Activated CD4-positive, alpha-beta T cell treated with anti-CD3 and anti-CD28 coated beads for 48 hours (primary cell): ENCODE measurements at places on chromosomes 12 and 14.

DNA sequence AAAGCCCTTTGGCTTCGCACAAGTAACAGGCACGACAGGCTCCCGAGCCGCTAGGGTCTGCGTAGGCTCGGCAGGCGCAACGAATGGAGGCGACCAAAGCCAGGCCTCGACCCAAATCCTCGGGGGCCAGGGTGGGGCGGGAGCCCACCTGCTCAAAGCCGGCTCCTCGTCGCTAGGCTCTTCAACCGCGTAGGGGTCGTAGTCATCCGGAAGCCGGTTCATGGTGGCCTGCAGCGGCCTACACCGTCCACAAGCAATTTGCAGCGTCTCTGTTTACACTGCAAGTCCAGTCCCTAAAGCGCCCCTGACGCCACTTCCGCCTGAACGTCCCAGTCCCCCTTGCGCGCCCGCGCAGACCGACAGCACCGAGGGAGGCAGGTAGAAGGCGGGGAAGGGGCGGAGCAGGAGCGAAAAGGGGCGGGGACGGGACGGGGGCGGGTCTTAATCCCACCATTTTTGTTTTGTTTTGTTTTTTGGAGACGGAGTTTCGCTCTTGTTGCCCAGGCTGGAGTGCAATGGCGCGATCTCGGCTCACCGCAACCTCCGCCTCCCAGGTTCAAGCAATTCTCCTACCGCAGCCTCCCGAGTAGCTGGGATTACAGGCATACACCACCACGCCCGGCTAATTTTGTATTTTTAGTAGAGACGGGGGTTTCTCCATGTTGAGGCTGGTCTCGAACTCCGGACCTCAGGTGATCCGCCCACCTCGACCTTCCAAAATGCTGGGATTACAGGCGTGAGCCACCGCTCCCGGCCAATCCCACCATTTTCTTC, at the start of gene EAPP:
EAPP (minus strand) TSS at position 295 of the 774 bp plus-strand sequence; CDS start at position 222, 73 bp downstream.
- peak; percentile 97 for DNase-seq

GRCh38 chr12:52645982-52646381, 6.0 kb downstream of the KRT2 start:
- DNase-seq: no peak

- DNase-seq: no peak
These were observed 962.6 kb upstream of the FBXO33 start for GRCh38 chr14:40394634-40395340.

DNA sequence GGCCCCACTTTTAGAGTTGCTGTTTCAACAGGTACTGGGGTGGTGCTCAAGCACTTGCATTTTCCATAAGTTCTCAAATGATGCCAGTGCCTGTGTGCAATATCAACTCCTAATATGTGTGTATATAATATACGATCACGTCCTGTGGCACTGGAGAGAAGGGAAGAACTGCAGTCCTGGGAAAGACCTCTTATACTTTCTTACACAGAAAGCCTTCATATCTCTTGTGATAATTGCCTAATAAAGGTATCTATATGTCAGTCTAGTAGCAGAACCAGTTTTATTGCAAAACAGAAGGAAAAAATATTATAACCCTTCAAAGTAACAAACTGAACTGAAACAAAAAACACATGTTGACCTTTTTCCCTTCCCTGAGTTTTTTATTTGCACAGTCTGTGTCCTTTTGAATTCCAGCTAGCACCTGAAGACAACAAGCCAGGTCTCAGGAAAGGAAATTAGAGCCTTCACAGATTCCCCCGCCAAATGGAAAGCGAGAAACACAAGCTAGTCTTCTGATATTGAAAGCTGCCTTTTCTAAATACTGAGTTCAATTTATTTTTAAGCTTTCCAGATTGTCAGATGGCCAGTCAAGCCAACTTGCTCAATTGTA, 44.4 kb downstream of the IGF1 start:
- DNase-seq: no peak

DNA sequence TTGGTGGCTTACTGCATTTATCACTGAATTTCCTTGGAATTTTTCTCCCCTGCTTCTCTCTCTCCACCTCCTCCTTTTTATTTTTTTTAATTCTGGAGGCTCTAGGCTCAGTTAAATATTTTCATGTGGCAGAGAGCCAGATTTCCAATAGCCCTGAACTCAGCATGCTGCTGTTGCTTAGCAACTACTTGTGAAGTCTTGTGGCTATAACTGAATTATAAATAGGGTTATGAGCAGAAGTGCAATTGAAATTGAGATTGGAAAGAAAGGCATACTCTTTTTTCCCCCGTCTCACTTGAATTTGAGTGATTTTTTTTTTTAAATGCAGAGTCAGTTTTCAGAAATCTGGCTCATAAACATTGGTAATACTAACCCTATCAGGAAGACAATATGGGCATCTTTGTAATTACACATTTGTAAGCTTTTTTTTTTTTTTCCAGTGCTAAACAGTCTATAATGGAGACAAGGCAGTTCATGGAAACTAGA, 38.3 kb downstream of the ATF7IP start:
- no peak for DNase-seq

- DNase-seq: peak; percentile 81
These were observed 1.3 kb downstream of the PRPH start for GRCh38 chr12:49296034-49296835.

- DNase-seq: no peak
These were observed 21.9 kb downstream of the ANO2 start for GRCh38 chr12:5923043-5923605.

- peak; percentile 10 for DNase-seq
These were observed 480.2 kb upstream of the FBXO33 start for GRCh38 chr14:39912192-39913100.

DNA sequence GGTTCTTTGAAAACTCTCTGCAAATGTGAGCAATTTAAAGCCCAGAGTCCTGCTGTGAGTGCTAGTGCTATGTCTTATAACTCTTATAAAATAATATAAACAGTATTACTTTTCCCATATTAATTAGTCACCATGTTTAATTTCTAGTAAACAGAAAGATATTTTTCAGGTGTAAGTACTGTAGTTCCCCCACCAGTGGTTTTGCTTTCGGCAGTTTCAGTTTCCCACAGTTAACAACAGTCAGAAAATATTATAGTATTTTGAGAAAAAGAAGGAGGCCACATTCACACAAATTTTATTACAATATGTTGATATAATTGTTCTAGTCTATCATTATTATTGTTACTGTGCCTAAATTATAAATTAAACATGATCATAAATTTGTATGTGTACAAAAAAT, 800.5 kb downstream of the LRFN5 start:
- no peak for DNase-seq

DNA sequence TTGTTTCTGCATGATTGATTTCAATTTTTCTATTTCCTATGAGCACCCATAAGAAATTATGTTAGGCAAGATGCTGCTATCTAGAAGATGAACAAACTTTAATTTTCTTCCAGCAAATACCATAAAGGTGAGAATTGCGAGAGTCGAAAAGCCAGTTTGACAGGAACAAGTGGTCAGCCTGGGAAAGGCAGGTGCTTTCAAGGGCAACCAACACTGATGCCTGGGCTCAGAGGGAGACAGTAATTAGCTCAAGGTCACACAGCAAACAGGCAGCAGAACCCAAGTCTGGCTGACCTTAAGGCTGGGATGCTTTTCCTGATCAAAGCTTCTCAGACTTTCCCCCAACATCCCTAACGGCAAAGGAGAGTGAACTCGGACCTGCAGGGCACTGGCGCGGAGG, 6.8 kb upstream of the OTUB2 start:
- no peak for DNase-seq

DNA sequence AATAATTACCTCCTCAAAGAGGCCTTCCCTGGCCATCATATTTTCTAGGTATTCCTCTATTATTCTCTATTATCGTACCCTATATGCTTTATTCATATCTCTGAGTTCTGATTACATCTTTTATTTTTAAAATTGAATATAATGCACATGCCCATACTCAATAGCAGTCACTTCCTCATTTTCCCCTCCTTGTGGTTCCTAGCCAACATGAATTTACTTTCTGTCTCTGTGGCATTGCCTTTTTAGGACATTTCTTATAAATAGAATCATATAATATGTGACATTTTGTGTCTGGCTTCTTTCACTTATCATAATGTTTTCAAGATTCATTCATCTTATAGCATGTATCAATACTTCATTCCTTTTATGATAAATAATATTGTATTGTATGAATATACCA, 74.4 kb upstream of the TRHDE start:
- no peak for DNase-seq

DNA sequence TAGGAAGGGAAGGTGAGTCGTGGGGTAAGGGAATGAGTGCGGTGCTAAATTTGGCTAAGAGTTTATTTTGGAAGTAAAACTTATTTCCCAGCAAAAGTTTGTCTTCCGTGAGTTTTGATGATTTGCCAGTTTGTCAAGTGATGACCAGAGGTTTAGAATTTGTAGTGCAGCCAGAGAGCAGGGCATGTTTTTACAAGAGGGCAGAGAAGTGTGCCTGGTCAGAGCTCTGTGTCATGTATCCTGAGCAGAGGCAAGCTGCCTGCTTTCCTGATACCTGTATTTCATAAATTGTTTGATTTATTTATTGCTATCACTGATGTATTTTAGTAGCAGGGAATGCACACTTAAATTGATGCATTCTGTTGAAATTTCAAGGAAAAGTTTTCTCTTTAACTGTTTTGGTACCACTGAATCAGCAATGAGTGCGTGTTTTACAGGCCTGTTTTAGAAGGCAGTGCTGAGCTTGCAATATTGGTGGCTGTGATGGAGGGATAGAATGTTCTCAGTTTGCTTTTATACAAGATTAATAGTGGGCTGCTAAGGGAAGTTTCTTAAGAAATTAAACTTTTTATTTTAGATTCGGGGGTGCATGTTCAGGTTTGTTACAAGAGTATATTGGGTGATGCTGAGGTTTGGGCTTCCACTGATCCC, 19.7 kb upstream of the RD3L start:
- no peak for DNase-seq

- DNase-seq: no peak
These were observed 10.0 kb upstream of the SLC7A8 start for GRCh38 chr14:23193432-23193831.

GRCh38 chr12:24226745-24227350, 277.4 kb upstream of the SOX5 start:
- no peak for DNase-seq

DNA sequence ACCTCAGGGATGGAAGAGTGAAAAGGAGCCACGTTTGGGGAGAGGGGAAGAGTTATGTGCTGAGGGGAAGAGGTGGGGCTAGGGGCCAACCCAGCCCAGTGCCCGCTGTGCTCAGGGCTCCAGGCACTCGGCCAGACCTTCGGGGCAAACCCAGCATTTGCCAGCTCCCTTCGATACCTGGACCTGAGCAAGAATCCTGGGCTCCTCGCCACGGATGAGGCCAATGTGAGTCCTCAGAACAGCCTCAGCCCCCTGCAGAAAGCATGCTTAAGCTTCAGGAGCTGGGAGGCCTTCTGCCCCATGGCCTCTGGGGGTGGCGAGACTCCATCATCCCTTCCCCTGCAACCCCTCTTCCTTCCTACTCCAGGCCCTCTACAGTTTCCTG, 5.0 kb downstream of the CARMIL3 start:
- no peak for DNase-seq

DNA sequence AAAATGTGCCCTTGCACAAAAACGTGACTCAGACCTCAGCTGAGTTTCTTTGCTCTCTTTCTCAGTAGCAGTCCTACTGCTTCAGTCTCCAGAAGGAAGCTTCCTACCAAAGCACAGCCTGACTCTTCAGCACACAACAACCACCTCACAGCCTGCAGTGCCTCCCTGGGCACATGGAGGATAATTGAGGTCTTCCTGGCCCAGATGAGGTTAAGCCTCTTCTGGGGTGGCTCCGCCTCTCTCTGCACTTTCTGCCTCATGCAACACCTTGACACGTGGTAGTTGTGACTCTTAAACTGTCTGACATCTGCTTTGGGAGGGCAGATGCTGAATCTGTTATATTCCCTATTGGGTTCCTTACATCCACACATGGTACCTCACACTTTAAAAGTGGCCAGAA, 33.8 kb downstream of the GIT2 start:
- DNase-seq: no peak

- DNase-seq: no peak
These were observed 36.0 kb downstream of the CPM start for GRCh38 chr12:68896881-68897540.

DNA sequence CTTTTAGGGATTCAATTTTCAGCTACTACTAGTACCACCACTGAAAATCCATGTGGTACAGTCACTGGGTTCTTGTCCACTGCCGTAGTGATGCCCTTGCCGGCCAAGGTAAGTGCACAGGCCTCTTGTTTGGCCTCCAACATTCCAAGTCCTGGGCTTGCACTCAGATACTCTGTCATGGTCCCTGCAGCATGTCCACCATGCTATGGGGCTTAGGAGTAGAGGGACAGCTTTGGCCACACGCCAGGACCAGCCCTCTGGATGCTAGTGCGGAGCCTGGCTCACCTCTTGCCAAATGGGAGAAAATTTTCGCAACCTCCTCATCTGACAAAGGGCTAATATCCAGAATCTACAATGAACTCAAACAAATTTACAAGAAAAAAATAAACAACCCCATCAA, 38.6 kb upstream of the APPL2 start:
- no peak for DNase-seq

DNA sequence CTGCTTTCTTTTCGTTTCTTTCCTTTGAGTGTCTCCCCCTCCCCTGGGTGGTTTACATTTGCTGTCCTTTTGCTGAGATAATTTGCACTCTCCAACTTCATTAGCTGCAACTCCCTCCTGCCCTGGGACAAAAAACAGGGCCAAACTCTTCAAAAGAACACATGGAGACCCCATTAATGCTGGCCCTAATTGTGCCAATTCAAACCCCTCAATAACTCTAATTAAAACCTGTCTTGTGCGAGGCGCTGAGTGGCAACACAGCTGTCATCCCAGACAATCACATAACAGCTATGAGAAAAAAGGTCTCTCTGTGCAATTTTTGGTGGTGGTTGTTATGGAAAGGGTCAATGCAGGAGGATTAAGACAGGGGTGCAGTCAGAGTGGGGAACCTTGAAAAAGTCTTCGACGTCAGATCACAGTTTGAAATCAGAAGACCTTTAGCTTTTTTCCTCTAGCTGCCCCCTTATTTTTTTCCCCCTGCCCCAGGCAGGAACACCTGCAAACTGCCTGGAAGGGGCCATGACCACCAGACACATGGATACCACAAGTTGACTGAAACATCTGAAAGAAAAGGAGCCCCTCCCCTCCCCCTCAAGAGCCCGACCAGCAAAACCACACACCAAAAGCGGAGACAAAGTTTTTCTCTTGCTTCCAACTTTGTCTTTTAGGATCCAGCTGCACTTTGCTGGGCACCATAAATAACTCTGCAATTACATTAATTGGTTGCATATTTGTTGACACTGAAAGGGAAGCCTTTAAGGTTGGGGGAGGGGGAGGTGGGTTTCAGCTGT, 26.5 kb upstream of the SMOC1 start:
- DNase-seq: no peak

- DNase-seq: no peak
These were observed 14.9 kb downstream of the C2CD5 start for GRCh38 chr12:22529281-22530060.

DNA sequence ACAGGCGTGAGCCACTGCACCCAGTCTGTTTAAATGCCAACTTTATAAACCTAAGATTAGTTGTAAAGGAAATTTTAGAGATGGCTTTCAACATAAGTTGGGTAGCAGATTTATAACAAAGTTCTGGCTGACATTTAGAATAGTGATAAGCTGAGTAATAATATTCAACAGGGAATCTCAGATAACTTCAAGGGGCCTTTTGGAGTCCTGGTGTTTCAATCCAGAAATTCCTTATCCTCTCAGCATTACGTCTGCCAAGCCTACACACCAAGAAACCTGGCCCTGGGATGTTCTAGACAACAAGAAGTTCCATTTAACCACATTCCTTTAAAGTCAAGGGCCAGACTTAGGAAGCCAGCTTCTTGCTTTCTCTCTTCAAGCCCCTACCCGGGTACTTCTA, 59.5 kb upstream of the DYRK2 start:
- no peak for DNase-seq

- DNase-seq: no peak
These were observed 7.4 kb upstream of the CCDC198 start for GRCh38 chr14:57501039-57501557.
